ENCODE measurements at places on chromosomes 3 and 15.

GRCh38 chr15:72423256-72423655 lies 25.2 kb downstream of the TMEM202 start:
- no peak for DNase-seq

DNA sequence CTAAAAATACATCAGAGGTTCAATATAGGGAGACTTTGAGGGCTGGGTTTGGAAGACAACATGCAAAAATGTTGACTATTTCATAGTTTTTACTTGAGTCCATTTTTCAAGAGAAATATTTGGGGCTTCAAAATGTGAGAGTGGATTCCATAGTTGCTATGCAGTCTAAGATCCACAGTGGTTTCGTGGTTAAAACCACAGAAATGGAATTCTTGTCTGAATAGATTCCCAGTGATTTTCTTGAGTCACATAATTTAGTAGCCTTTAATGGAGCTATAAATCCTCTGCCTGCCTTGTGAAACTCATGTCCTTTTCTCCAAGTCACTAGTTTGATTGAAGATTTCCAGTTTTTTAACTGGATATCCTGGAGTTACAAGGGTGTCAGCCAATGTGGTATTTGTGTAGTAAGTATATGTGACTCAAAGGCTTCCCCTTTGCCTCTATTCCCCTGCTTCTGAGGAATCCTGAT lies 94.7 kb upstream of the RBMS3 start:
- DNase-seq = no peak

- DNase-seq = no peak
These were observed 75.0 kb downstream of the HCN4 start for GRCh38 chr15:73293773-73294172.

DNA sequence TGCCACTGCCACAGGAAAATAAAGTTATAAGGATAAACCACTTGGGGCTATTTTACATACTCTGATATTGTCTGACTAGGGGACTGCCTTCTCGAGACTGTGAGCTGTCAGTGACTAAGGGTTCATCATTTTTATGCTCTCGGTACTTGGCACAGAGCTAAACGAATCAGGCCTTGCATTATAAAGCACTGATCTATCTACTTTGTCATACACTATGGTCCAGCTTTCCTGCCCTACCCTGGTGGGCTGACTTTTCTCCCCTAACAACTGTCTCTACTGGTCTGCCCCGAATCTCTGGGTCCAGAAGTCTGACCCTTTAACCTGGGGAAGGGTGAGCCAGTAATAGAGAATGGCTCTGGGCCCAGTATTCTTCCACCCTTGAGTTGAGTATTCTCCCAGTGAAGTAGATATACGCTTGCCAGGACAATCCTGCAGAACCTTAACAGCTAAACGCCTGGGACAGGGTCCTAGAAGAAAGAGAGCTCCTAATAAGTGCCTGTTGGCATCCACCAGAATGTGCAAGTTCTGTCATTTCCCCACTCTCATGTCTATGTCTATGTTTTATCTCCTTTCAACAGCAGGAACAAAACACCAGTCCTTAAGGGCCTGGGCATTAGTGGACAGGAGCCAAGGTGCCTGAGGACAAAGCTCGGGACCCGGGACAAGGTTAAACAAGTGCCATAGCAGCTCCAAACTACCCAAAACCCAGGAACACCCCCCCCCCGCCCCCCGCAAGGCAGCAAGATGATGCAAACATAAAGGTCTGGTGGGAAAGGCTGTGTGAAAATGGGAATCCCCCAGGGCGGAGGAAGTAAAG lies 1.2 kb downstream of the LARP6 start:
- no peak for DNase-seq

DNA sequence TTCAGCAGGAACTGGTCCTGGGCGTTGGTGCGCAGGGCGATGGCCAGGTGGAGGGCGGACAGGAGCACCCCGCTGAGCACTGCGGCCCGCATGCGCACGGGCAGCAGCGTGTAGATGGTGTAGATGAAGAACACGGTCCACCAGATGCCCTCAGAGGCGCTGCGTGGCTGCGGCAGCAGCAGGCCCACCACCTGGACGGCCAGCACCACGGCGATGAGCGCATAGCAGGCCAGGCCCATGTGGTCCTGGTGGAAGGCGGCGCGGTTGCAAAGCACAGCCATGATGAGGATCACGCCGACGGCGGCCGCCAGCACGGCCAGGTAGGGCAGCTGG lies 1.5 kb downstream of the ADCY5 start:
- DNase-seq = no peak

DNA sequence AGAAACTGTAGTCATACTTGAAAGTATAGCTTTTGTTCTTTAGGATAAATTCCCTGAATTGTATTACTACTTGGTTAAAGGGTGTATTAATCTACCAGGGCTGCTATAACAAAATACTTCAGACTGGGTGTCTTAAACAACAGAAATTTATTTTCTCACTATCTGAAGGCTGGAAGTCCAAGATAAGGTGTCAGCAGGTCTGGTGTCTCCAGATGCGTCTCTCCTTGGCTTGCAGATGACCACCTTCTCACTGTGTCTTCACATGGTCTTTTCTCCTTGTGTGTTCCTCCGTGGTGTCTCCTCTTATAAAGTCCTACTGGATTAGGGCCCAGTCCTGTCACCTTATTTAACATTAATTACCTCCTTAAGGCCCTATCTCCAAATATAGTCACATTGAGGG lies 33.7 kb downstream of the MED12L start:
- DNase-seq = no peak

DNA sequence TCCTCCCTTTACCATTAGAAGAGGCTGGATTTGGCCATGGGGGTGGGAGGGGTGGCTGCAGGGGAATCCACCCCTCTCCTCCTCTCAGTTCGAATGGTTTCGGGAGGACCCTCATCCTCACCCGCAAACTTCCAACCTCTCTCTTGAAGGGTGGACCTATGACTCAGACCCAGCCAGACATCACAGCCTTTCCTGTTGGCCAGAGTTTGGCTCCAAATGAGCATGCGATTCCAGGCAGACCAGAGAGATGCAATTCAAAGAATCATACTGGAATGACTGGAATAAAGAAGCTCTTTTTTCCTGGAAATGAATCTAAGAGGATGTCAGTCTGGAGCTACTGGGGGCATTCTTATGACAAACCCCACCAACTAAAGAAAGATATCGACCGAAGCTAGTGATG lies 516.7 kb upstream of the MDFIC2 start:
- no peak for DNase-seq

GRCh38 chr3:138317687-138318086 lies 12.0 kb downstream of the NME9 start:
- no peak for DNase-seq

DNA sequence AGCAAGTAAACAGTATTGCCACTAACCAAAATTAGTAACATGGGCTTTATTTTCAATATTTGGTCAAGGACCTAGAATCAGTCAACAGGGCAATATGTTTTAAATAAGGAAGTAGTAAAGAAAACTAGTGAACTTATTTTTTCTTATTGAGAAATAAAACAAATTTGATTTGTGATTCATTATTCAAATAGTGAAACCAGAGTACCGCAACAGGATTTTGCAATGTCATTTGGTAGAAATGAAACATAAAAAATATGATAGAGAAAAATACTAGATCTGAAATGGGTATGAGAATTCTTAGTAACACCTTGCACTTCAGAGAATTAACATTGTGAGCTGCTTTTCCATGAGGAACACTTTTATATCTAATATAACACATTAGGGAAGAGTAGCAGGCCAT lies 291.8 kb upstream of the GBE1 start:
- DNase-seq = no peak

DNA sequence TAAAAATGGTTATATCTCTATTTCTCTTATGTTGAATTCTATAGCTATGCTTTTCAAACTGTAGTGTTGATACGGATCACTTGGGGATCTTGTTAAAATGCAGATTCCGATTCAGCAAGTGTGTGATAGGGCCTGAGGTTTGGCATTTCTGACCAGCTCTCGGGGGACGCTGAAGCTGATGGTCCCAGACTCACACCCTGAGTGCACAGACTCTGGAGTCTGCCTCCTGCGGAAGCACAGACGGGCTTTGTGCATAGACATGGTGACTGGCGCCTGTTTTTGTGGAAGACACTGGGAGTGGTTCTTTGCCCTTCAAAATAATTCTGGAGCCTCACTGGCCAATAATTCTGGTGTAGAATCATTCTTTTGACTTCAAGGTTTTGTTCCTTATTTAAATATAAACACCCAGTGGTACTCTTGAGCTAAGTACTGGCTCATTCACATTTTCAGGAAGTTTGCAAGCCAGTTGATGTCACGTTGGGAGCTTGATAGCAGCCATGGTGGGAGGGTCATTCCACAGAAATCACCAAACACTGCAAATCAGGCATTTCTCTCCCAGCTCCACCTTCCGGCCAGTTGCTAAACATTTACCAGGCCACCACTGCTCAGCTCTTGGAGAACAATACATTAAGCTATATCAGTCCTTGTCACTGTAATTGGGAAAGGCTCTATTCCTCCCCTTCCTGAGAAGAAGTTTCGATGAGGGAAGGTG lies 19.2 kb downstream of the CLDN11 start:
- DNase-seq = no peak

DNA sequence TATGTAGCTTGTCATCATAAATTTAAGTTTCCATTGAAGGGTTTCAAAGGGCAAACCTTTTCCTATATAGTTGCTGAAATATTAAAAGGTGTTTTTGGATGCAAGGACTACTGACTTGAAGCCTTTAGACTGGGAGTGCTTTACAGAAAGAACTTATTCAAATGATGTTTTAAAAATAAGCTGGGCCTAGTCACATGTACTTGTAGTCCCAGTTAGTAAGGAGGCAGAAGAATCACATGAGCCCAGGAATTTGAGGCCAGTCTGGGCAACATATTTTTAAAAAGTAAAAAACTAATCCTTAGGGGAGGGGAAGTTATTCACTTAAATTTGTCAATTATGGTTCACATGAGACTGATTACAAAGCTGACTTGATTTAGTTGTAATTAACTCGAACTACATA lies 65.0 kb downstream of the SMARCC1 start:
- DNase-seq = no peak

DNA sequence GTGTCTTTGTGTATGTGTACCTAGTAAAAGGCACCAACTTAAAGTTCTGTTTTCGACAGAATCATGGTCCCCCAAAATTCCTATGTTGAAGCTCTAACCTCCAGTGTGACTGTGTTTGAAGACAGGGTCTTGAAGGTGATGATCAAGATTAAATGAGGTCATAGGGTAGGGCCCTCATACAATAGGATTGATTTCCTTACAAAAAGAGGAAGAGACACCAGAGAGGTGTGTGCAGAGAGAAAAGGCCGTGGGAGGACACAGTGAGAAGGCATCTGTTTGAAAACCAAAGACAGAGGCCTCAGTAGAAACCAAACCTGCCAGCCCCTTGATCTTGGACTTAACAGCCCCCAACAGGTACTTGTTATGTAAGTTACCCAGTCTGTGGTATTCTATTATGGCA lies 52.0 kb upstream of the CORO2B start:
- DNase-seq = no peak

DNA sequence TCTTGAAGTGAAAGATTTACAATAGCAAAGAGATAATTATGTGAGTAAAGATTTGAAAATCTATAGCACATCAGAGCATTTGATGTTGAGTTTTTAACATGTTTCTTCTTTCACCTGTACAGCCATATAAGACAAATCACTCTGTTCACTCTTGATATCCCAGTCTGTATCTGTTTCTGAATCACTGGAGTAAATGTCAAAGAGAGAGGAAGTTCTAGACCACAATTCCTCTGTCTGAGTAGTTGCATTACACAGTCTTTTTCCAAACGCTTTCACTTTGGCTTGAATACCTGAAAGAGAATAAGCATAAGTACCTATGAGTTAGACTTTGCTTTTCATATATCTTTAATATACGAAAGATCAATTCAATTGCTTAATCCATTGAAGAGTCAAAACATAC lies 9.9 kb downstream of the THAP10 start:
- DNase-seq = no peak

- DNase-seq = no peak
These were observed 298.8 kb upstream of the UMPS start for GRCh38 chr3:124431331-124431994.

DNA sequence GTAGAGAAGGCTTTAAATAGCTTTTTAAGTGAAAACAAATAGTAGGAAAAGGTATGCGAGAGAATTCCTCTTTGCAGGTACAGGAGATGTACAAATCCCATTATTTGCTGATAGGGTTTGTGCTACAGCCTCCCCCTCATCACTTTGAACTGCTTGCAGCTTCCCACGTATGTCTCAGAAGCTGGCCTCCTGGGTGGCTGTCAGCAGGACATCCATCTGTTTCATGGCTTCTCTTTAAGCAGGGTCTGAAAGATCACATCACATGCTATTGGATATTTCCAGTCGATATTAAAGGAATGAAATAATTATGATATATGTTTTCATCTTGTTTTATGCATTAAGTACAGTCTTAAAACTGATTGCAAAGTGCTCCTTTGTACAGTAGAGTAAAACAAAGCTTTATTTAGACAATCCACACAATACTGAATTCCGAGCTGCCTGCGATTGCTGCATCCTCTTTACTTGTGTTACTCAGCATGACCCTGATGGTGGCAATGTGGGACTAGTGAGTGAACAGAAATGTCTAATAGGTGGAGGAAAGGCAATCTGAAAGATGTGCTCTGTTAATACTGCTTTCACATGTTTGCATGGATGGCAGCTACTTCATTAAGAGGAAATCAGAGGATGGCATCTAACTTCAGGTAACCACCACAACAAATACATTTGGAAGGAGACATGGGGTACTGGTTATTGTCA lies 930.6 kb upstream of the SEMA6D start:
- DNase-seq = no peak

DNA sequence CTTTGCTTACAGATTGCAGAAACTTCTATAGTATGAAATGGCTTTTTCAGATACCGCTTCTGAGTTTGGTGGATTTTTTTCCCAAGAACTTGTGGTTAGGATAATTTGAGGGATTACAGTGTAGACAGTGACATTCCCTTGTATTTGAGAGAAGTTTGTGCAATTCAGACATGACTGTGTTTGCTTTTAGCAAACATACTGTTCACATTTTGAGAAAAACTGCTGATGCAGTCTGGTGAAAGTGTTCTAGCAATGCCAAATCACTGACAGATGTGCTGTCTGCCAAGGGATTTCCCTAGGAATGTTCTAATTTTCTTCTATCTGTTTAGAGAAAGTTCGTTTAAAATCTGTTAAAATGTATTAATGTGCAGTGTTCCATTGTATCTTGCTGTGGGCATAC lies 652.6 kb downstream of the FHIT start:
- DNase-seq = no peak

DNA sequence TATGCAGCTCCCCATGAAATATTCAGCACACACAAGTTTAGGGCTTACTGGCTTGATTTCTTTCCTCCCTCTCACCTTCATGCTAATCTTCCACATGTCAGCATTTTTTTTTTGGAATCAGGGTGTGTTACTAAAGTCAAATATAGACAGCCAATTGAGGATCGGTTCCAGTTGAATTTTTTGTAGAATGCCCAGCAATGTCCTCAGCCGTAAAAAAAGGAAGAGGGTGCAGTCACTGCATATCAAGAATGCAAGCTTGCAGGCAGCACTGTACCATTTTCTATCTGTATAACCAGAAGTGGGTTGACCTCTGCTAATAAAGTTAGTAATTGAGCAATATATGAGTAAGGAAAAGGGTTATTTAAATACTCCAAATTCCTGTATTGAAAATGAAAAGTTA lies 51.4 kb upstream of the CHMP2B start:
- no peak for DNase-seq

- no peak for DNase-seq
These were observed 65.6 kb downstream of the SLCO3A1 start for GRCh38 chr15:91919014-91919534.

GRCh38 chr15:93940226-93940625 lies 291.1 kb upstream of the MCTP2 start:
- no peak for DNase-seq

GRCh38 chr15:96418146-96418545 lies 87.6 kb downstream of the NR2F2 start:
- no peak for DNase-seq

Data from CD4-positive, alpha-beta T cell treated with Interleukin-4 for 1 hour (primary cell).